ENCODE measurements at places on chromosomes 7 and 10. TPM values are rescaled to one million over a fixed set of nuclear protein-coding genes. Genes with fewer than 3 reads are reported as not detected.

The TSPAN33 gene
- 30.2 TPM for total RNA-seq

The RASA4B gene
- total RNA-seq = 20.5 TPM

The RADIL gene
- 7.5 TPM for total RNA-seq

The PALD1 gene
- 14.8 TPM for total RNA-seq

DNA sequence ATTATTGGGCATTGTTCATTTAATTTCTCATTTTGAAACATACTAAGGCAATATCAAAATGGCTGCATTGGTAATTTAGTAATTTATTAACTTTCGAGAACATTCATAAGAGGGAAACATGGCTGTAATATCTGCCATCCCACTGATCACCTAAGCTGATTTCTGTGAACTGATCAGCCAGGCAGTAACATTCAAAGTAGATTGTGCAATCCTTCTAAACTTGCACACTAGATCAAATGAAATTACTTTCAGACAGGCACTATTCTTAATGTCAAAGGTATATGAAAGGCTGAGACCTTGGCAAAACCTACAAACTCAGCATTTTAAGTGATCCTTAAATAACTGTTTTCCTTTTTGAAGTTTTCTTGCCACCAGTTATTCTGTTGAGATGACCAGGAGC is 290.7 kb downstream of the CACNA2D1 start:
- no peak for DNase-seq

DNA sequence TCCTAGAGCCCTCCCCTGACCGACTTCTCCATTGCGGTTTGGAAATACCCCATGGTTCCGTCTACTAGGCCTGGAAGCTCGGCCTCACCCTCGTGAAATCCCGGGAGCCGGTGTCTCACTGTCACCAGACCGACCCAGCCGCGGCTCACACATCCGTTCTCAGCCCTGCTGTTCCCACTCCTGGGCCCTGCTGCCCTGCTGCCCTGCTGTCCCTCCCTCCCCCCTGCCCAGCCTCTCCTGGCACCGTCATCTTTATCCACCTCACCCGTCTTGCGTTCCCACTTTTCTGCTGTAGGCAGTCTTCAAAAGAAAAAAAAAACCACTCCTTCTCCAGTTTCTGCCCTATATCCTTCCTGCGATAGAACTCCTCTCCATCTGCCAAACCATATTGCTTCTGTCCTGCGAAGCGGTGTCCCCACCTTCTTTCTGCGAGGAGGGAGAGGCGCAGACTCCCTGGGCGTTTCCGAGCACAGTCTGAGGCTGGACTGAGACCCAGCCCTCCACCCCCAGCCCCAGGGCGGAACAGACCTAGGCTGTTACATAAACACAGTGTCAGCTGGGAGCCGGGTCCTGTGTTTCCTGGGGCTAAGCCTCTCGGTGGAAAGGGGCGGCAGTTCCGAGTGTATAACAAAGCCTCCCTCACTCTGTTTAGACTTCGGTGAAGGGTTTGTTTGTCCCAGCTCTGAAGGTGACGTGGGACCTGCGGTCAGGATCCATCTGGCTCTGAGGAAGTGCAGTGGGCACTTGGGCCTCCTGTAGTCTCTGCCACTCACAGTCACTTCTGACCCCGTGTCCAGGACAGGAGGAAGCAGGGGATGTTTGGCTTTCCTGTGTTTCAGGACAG is 2.8 kb downstream of the AGAP3 start:
- DNase-seq = peak; percentile 74

DNA sequence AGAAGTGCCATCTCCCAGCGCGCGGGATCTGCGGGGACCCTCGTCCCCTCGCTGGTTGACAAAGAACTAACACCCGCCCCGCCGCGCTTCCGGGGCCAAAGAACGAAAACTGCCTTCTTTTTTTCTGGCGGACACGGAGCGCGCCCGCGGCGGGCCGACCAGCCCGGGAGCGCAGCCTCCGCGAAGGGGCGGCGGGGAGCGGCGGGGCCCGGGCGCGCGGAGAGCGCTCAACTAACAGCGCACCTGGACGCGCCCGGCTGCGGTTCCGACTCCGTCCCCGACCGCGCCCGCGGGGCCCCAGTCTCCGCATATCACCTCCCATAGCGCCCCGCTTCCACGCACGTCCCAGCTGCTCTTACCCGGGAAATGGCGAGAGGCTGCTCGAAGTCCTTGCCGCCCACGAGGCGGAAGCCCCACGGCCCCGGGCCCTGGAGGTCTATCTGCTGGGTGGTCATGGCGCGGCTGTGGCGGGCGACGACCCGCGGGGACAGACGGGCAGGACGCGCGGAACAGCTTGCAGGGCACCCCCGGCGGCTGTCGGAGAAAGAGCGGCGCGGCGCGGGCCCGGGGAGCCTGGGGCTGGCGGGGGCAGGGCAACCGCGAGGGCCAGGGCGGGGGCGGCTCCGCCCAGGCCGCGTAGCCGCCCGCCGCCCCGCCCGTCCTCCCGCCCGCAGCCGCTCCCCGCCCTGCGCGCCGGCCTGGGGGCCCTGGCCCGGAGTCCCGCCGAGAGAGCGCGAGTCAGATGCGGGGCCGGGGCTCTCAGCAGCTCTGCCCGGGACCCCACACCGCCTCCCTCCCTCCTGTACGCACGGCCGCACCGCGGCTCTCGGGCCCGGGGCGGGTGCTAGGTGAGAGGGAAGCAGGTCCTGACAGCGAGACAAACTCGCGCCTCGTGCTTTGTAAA is at the start of gene PDLIM1:
TSS of gene PDLIM1 (minus strand) at position 543 of the 904 bp plus-strand sequence. CDS start at position 455, 88 bp downstream.
- DNase-seq = no peak

- no peak for DNase-seq
These were observed 66.2 kb upstream of the CCNY start for GRCh38 chr10:35270100-35270499.

DNA sequence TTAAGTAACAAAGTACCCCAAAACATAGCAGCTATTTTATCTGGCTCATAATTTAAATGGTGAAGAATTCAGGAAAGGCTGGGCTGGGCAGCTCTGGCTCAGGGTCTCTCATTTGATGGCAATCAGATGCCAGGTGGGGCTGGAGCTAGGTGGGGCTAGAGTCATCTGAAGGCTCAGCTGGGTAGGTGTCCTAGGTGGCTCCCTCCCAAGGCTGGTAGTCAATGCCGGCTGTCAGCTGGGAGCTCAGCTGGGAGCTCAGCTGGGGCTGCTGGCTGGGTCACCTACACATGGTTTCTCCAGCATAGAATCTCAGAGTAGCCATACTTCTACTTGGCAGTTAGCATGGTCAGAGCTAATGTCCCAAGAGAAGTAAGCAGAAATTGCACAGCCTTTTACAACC is 34.1 kb downstream of the OSBPL3 start:
- DNase-seq = no peak

- DNase-seq = no peak
These were observed 120.6 kb upstream of the FRMD4A start for GRCh38 chr10:14451341-14451740.

DNA sequence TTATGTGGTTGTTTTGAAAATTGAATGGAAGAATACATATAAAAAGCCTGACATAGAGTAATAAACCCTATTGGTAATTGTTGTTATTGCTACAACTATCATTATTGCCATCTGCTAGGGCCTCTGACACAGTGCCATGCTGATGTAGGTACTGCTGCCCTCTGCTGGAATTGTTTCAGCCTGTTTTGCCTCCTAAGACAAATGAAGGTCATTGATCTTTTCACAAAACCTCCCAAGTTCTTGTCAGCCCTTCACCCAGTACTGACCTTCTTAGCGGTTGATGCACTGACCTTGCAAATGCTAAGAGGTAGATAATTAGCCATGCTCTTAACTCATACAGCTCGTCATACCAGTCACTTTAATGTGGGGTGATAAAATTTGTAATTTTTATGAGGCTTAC is 975.2 kb downstream of the SORCS1 start:
- DNase-seq = no peak

DNA sequence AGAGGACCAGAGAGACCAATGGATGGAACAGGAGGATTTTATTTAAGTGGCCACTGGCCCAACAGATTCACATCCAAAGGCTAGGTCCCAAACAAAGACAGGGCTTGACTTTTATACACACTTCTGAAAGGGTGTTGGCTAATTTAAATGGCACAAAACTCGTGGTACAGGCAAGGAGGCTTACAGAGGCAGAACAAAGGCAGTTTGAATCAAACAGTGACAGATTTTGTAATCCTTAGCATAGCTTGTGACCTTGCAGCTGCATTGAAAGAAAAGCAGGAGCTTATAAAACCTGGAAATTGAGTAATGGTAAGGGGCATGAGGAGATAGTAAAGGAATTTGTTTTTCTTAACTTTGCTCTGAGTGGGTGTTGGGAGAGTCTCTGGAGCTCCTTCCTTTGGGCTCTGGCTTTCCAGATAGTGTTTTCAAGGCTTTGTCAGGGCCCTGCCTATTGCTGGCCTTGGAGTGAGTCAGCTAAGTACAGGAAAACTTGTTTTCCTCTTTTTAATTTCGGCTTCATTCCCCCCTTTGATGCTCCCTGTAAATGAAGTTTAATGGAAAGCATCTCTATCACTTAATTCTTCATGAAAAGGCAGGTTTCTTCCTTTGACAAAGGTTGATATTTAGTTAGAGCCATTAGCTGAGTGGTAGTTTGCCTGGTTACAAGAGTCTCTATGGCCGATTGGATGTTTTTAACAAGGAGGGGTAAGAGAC is 96.9 kb downstream of the TRIM24 start:
- no peak for DNase-seq

DNA sequence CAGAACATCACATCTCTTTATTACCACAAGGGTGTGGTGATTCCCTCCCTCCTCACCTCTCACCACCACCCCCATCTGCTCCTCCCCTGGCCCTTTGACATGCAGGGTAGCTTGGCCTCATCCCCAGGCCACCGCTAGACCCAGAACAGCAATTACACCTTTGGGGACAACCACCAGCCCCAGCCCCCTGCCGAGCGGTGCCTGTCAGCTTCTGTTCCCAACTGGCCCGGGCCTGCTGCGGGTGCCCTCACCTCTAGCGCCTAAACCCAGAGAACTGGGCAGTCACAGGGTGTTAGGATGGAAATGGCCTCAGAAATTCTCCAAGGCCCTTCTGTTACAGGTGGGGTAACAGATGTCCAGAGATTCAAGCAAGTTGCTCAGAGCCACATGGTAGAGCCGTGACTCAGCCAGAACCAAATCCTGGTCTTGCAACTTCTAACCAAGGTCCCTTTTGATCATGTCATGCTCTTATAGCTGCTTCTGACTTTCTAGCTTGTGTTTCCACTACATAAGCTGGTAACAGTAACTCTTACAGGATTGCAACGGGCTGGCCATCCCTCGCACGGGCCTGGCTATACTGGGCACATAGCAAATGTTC is 78.0 kb downstream of the PRKAG2 start:
- no peak for DNase-seq

GRCh38 chr7:5564894-5565293 is 141.3 kb upstream of the TNRC18 start:
- DNase-seq = no peak

DNA sequence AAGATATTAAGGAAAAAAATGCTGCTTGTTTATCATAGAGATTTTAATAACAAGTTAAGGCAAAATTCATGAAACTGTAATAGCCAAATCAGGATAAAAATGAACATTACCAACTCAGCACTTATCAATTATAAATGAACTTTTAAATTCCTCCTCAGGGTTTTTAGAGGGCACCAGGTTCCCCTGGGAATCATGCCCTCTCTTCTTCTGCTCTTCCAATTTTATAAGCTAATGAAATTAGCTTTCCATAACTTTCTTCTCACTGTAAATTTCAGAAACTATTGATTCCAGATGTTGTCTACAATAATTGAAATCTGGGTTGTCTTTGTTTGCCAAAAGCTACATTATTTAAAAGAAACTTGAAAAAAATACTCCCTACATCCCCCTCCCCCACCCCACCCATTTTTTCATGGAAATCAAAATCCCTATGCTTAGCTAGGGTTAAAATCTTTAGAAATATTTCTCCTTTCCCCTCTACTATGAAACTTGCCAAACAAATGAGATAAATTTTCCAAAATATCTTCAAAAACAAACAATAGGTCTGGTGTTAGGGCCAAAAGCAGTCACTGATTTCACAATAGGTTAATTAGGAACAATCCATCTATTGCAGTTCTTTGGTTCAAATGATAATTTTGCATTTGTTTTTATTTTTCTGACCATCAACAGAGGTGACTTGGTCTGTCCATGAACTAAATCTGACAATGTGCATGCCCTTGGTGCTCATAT is 187.7 kb downstream of the DOCK4 start:
- no peak for DNase-seq

DNA sequence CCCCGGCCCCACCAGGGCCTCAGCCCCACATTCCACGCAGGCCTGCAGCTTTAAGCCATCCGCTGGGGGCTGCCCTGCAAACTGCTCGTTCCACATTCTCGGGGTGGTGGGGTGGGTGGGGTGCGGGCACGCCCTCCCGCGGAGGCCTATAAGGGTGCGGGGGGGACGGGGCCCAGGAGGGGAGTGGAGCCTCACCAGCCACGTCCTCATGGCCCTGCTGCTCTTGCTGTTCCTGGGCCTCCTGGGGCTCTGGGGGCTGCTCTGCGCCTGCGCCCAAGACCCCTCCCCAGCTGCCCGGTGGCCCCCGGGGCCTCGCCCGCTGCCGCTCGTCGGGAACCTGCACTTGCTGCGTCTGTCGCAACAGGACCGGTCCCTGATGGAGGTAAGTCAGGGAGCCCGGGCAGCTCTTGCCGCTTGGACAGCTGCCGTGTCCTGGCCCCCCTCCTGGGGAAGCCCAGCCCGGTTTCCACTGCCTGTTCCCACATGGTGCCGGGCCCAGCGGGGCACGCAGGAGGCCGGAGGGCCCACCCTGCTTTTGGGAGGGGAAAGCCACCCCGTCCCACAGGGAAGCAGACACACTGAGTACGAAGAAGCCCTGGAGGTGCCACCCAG is at the start of gene CYP2W1:
TSS of gene CYP2W1 (plus strand) at position 178 of the 612 bp plus-strand sequence. CDS start at position 209, 31 bp downstream.
- no peak for DNase-seq

GRCh38 chr10:14554091-14554490 is 220.6 kb downstream of the FAM107B start:
- DNase-seq = no peak

DNA sequence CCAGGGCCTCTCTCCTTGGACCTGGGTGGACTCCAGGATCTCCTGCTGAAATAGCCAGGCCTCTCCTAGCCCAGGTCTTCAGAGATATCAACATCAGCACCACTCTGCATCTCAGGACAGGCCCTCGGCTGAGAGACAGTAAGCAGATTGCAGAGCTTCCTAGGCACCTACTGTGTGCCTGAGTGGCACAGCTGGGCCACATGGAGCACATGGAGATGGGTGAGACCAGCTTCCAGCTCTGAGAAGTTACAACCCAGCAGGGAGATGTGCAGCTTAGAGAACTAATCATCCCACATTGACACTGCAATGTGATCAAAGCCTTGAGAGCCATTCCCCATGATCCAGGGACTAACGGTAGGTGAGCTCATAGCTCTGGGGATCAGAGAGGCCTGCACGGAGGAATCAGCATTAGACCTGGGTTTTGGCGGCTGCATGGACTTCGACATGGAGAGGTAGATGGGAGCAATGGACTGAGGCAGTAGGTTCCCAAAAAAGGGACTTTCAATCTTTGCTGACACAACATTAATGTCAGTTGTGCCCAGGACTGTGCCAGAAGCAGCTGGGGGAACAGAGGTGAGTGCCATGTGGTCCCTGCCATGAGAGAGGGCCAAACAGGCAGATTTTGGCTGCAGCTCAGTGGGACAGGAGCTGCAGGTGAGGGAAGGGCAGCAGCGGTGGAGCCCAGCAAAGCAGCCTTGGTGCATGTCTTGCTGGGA is 76.0 kb upstream of the LEP start:
- no peak for DNase-seq
